ENCODE measurements at places on chromosomes 6 and 20. TPM values are rescaled to one million over a fixed set of nuclear protein-coding genes. Genes with fewer than 3 reads are reported as not detected.

DNA sequence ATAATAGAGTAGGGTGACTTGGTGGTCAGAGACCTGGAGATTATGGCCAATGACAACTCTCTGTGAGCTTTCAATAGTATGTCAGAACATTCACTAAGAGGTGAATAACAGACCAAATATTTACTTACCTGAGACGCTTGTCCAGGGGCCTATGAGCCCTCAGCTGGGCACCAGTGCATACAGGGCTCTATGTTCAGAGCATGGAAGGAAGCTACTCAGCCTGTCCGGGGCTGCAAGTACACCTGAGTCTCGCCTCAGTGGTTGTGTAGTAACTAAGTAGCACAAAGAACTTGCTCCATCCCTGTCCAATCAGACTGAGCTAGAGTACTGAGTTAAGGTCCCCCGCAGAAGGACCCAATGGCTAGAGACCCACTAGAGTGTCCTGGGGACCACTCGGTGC lies 11.6 kb upstream of the SCGN start:
- no peak for DNase-seq

- DNase-seq = no peak
Observed at GRCh38 chr20:30937790-30938189, 319.7 kb upstream of the DEFB115 start.

GRCh38 chr20:59331721-59332329 lies 31.4 kb downstream of the EDN3 start:
- DNase-seq = no peak

DNA sequence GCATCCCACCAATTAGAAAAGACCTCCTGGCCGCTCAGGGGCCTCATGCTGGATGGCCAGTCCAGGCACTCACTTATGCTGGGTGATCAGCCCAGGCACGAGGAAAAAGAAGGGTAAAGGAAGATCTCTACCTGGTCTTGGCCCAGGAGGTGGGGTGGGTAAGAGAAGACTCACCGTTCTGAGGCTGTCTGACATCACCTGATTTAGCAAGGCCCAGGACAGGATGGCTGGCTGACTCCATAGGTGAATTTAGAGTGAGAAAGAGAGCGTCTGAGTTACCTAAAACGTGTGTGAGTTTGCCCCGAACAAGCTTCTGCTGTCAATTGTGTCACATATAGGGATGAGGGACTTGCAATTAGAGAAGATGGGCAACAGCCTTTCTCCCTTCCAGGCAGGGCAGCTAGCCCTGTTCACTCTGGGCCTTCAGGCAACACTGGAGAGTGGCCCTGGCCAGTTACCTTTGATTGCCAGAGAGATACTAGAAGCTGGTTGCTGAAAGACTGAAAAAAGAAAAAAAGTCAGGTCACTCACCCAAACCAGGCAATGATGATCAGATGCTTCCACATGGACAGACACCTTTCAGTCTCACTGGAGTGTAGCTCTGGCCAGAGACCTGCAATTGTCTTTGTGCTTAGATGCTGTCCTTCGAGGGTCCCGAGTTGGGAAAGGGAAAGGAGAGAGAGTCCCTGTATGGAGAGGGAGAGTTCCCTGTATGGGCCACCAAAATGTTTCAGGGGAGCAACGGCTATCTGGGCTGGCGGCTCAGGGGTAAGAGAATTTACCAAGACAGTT lies 35.7 kb upstream of the IER3 start:
- no peak for DNase-seq

GRCh38 chr6:150001295-150002008 lies 23.9 kb downstream of the RAET1L start:
- peak; percentile 45 for DNase-seq

- no peak for DNase-seq
Observed at GRCh38 chr6:84688141-84688873, 76.1 kb downstream of the TBX18 start.

GRCh38 chr6:114611696-114612095 lies 268.9 kb upstream of the HS3ST5 start:
- no peak for DNase-seq

- DNase-seq = no peak
Observed at GRCh38 chr6:136921381-136921935, 643 bp upstream of the SLC35D3 start.

GRCh38 chr6:156279261-156279969 lies 497.8 kb upstream of the ARID1B start:
- no peak for DNase-seq

DNA sequence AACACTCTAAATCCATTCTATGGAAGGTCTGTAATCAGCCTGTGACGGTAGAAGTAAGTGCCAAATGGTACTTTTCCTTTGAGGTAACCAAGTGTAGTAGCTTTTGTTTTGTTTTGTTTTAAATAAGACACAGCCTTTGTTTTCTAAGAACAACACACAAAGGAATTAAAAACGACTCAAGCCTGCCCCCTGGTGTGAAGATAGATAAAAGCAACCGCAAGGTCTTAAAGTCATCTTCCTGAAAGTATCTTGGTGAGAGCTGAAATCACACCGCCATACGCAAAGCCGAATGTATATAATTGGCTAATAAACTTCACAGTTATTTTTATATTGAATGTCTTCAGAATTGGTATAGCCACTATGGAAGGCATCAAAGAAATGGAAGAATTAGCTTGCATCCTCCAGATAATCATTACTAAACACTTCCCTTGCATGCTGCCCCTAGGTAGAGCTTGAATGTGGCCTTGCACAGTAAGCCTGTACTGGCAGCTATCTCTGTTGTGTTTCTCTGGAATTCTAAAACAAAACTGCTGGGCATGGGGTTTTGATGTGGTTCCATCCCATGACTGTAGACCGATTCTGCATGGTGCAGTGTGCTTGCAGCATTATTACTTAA lies 95.6 kb downstream of the LAMP5 start:
- no peak for DNase-seq

GRCh38 chr20:37179683-37180524 lies 556 bp upstream of the MROH8 start:
- no peak for DNase-seq

GRCh38 chr6:36484736-36485135 lies 41.9 kb downstream of the KCTD20 start:
- no peak for DNase-seq

DNA sequence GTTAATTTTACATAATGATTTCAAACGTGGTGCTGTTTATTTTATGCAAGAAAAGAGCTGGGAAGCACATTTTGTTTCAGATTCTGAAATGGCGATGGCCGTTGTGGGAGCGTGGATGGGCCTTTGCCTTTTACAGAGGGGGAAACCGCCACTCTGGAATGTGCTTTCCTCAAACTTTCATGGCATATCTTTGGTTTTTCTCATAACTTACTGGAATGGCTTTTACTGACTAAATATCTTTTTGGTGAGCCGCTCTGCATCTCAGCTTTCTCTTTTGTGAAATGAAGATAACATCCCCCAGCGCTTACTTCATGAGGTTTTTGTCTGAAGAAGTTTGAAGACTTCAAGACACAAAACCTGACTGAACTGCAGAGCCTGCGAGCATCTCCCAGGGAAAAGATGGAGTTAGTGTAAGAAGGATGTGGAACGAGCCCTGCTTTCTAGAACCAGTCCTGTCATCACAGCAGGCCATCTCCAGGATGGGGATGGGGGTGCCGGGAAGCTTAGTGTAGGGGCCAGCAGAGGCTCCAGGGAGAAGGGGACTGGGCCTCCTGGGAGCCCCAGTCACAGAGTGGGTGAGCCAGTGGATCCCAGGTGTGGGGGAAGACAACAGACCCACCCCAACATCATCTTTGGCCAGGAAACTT lies 61.8 kb upstream of the TIAM2 start:
- peak; percentile 28 for DNase-seq

- DNase-seq = no peak
Observed at GRCh38 chr6:3380344-3381232, 76.3 kb downstream of the SLC22A23 start.

GRCh38 chr6:138309695-138310094 lies 68.0 kb upstream of the SMIM28 start:
- no peak for DNase-seq

GRCh38 chr6:137112067-137112355 lies 61.4 kb downstream of the IL22RA2 start:
- DNase-seq = no peak

GRCh38 chr6:35919085-35919826 lies 1.6 kb downstream of the SRPK1 start:
- DNase-seq = no peak

DNA sequence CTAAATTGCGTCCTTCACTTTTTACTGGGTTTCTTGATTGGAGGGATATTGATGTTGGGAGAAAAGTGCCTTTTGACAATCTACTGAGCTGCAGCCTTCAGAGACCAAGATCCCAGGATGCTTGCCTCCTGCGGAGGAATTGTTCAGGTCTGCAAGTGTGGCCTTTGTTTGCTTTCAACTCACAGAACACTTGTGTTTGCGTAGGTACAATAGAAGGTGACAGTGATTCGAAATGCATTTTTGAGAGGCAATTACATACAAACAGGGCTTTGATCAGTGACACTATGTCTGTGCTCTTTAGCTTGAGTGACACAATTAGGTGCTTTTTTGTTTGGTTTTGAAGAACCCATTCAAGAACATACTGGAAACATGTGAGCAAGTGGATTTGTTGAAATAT lies 600.6 kb downstream of the QKI start:
- DNase-seq = no peak

Gene TTI1
- 10.9 TPM for total RNA-seq

Gene FAM83B
- total RNA-seq = not detected

Gene RAB44
- 0.35 TPM for total RNA-seq

Gene DCDC2
- not detected for total RNA-seq

Gene KIAA0408
- 2.7 TPM for total RNA-seq

Gene OXT
- 1.5 TPM for total RNA-seq

Gene BNIP5
- total RNA-seq = not detected

Gene BCAS4
- 1.1 TPM for total RNA-seq

Gene OOEP
- not detected for total RNA-seq

Gene NKX2-2
- not detected for total RNA-seq
